ENCODE measurements at places on chromosomes 1 and 21. TPM values are rescaled to one million over a fixed set of nuclear protein-coding genes. Genes with fewer than 3 reads are reported as not detected.
A peak's percentile ranks its signal among the peaks of the same experiment; 100 is the strongest.

Gene HORMAD1
- not detected for total RNA-seq

Gene BTBD8
- 8.1 TPM for total RNA-seq

Gene FAM89A
- total RNA-seq: 0.35 TPM

Gene HUNK
- not detected for total RNA-seq

Gene STYXL2
- total RNA-seq: not detected

Gene CHODL
- 0.53 TPM for total RNA-seq

Gene E2F2
- total RNA-seq: 9.0 TPM

Gene CDK11A
- total RNA-seq: 42.2 TPM

DNA sequence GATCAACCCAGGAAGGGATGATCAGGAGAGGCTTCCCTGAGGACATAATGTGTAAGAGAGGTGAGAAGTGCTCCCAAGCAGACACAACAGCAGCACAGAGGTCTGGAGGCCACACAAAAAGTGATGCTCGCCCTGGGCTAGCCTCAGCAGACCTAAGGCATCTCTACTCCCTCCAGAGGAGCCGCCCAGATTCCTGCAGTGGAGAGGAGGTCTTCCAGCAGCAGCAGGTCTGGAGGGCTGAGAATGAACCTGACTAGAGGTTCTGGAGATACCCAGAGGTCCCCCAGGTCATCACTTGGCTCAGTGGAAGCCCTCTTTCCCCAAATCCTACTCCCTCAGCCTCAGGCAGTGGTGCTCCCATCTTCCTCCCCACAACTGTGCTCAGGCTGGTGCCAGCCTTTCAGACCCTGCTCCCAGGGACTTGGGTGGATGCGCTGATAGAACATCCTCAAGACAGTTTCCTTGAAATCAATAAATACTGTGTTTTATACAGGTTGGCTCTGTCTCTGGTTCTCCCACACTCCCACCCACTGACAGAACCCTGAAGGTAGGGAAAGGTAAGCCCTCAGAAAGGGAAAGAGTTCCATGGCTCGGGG, 5.0 kb downstream of the GJB3 start:
- DNase-seq: no peak

DNA sequence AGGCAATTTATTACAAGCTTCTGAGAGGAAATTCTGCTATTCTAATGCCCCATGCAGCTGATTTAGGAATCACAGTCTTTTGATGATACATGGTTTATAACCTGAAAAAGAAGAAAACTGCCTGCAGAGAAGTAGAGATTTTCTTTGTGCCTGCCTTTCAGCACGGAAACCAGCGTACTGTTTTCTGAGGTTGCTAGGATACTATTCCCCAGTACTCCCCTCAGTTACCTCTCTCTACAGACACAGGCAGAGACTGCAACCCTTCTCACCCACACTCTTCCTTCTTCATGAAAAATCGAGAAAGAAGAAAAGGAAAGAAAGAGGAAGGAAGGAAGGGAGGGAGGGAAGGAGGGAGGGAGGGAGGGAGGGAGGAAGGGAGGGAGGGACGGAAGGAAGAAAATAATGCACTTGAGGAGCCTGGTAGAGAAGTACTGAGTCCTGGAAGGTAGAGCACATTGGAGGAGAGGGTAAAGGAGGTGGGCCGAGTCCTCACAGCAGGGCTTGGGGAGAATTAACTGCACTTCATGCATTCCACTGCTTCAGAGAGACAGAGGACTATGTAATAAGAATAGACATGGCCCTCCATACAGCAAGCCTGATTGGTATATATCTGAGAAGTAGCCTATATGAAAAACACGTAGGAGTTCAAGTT, 21.9 kb downstream of the RGS2 start:
- no peak for DNase-seq

GRCh38 chr21:38842079-38842478, 36.4 kb downstream of the ETS2 start:
- no peak for DNase-seq

DNA sequence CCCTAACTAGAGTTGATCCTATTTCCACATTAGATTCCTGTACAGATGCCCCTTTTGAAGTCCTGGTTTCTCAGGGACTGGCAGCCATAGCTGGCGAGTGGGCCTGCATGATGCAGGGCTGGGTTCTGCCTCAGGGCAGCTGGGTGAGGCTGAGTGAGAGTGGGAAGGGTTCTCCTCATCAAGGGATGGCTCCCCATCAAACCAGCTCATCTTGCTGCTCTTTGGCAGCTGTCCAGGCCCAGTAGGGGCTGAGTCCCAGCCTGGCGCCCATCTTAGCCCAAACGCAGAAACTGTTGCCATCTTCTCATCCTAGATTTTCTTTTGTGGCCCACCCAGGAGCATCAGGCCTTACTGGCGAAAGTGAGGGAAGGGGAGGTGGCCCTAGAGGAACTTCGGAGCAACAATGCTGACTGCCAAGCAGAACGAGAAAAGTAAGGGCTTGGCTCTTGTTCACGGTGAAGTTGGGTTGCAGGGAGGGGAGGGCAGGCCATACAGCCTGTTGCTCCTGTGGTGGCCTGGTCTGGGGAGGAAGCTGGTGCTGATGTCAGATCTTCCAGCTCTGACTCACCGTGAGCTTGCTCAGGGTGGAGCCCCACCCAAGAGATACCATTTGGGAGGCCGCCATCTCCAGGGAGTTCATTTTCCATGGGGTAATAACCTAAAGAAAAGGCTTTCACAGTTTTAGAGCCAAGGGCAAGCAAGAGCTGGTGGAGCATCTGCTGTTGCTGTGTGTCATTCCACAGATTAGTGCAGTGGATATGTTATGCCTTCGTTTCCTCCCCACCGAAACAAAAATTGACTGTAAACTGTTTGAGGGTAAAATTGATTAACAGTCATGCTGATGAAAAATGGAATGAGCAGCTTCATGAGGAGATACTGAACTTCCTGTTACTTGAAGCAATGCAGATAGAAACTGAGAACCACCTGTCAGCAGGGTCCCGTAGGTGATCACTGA, 34.7 kb downstream of the TUFT1 start:
- peak; percentile 87 for DNase-seq

DNA sequence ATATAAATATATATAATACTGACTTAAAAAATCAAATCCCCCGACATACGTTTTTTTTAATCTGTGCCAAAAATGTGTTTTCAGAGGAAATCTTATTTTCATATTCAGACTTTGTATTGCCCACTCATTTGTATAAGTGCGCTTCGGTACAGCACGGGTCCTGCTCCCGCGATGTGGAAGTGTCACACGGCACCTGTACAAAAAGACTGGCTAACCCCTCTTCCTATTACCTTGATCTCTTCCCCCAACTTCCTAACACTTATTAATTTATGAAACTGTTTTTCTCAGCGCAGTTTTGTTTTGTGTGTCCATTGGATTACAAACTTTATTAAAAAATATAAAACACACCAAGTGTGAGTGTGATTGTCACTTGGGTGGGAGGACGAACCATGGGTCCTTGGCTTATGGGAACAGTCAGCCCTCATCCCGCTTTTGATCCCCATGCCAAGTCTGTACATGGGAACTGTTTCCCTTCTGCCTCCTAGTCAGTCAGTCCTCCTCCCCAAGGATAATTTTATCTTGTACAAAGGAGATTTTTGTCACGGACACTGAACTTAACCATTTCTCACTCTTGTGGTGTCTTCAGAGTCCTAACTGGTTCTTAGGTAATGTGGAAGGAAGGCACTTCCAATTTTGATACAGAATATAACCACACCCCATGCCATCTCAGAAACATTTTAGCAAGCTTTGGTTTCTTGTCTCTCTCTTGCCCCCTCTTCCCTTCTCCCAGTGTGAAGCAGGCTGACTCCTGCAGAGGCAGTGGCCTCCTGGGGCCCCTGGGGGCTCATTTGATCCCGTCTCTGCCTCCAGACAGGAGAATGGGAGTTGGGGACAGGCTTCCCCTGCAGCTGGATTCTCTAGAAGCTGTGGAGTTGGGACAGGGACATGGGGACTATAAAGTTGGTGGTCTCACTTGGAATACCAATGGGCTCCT, 35.5 kb downstream of the ZBTB17 start:
- DNase-seq: no peak

- no peak for DNase-seq
Observed at GRCh38 chr21:44436111-44436611, 19.1 kb upstream of the LRRC3 start.

- DNase-seq: no peak
Observed at GRCh38 chr1:182802006-182802803, 12.6 kb downstream of the NPL start.

DNA sequence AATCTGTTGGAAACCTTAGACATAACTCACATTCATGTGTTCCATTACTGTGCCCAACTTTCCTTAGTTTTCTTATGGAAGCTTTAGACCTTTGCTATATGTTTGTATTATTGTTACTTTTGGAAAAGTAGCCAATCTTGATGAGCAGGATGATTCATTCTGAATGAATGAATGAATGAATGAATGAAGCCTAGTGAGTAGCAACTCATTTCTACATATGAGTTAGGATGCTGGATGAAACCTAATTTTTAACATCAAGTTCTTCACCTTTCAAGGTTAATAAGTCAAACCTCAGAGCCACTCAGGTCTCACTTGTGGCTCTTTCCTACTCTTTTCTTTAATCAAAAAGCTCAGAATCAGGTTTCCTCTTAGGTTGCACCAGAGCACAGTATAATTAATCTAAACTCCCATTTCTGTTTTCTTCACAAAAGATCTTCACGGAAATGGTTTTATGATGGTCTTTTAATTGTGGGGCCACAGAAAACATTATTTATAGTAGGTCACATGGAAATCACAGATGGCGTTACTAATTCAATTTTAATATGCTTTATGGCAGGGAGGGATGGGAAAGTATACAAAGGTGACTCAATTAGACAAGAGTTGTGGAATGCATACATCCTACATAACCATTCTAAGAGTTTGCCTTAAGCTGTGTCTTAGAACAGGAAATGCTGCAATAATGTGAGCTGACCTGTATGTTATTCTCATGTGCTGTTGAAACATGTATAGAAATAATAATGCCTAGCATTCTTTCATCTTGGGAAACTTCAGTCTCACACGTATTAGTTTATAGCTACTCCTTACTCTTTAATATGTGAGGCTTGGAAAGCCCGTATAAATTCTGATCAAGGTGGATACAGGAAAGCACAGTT, 4.5 kb upstream of the DDX59 start:
- no peak for DNase-seq

- DNase-seq: peak; percentile 11
Observed at GRCh38 chr1:204358605-204359004, 1.1 kb downstream of the PLEKHA6 start.

- no peak for DNase-seq
Observed at GRCh38 chr1:211647711-211648121, 27.7 kb downstream of the NEK2 start.

GRCh38 chr1:61368876-61369275, 286.5 kb downstream of the NFIA start:
- DNase-seq: no peak

- DNase-seq: no peak
Observed at GRCh38 chr1:180888870-180889269, 23.8 kb upstream of the KIAA1614 start.

DNA sequence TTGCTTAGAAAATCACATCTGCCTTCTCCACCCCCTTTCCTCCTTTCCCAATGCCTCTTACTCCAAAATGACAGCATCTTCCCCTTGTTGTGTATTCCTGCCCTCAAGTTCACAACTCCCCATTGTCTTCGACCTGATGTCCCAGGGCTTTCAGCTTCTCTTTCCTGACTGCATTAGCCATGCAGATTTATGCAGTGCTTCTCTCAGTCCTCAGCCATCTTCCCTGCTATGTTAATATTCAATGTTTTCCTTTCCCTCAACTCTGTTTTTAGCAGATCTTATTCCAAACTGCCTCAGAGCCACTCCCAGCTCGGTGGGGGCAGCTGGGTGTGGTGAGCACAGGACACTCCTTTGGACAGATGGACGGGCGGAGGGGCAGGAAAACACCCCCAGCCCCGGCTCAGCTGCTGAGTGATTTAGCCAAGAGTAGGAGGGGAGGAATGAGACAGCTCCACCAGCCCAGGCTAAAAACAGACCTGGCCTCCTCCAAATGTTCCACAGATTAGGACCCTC, 71.0 kb downstream of the CD2 start:
- DNase-seq: no peak

DNA sequence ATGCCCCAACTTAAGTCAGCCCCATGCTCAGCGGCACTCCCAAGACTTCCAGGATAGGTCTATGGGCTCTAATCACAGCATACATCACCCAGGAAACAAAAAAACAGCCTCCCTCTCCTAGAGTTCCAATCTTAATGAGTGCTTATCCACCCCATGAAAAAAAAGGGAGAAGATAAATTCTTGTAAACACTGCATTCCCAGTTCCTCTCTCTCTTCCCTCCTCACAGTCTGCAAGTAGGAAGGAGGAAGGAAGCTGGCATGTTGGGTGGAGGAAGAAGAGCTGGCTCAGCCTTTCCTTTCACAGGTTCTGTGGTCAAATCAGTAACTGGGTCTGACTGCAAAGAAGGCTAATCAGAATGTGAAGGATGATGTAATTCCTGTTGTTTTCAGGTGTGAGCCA, 69.9 kb upstream of the ZC3H11B start:
- DNase-seq: no peak

DNA sequence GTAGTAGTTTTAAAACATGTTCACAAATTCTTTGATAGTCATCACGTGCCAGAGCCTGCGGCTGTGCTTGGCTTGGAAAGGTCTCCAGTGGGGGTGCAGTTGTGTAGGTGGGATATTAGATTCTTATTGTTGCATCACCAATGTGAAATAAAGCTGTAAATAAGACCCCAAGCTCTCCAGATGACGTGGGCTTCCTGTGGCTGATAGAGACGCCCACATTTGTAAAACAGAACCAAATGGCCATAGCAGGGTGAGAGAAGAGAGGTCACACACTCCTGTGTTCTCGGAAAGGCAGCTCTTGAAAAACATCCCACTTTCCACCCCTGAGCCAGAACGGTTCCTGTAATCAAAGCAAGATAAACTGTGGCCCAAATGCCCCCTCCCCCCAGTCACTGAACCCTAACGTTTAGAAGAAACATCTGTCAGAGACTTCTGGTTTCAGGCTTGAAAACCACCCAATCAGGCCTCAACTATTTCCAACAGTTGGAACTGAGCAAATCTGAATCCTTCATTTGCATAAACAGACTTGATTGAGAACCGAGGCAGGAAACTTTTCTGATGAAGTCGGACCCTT, 6.6 kb upstream of the NTPCR start:
- DNase-seq: no peak

DNA sequence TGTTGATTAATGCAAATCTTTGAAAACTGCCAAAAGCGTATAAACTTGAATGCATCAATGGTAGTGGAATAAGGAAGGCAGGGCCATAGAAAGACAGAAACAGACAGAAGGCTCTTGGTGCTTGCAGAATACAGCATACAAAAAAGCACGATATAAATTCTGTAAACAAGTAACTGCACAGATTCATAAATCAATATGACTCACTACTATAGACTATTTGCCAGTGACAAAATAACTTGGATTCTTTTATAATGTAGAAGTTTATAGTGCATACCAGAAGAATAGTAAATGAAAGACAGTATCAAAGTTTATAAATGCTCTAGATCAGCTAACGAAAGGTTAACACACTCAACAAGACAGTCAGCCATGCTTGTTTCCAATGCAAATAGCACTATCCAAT, 349.6 kb downstream of the PTBP2 start:
- no peak for DNase-seq
